Kidney capillary endothelial cell (primary cell): ENCODE measurements at places on chromosomes 3 and 15.

DNA sequence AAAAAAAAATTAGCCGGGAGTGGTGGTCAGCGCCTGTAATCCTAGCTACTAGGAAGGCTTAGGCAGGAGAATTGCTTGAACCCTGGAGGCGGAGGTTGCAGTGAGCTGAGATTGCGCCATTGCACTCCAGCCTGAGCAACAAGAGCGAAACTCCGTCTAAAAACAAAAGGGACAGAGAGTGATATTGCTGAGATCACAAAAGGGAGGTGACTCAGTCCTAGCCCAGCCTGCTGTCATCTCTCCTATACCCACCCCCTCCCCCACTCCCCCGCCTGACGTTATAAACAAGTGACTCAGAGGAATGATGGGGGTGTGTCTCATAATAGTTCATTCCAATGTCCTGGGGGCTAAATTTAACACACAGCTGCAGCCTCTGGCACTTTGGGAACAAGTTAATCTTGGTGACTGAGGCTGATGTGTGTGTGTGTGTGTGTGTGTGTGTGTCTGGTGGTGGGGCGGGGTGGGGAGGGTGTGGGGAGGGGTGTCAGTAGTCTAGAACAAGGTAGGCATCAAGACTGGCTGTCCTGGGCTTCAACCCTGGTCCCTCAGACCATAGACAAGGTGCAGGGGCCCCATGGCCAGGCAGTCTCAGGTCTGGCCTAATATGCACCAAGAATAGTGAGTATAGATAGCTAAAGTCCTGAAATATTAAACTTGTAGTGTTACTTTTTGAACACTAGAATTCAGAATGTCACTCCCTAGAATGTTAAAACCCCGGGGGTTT, 1.3 kb upstream of the KLHL40 start:
- peak; percentile 86 for DNase-seq

DNA sequence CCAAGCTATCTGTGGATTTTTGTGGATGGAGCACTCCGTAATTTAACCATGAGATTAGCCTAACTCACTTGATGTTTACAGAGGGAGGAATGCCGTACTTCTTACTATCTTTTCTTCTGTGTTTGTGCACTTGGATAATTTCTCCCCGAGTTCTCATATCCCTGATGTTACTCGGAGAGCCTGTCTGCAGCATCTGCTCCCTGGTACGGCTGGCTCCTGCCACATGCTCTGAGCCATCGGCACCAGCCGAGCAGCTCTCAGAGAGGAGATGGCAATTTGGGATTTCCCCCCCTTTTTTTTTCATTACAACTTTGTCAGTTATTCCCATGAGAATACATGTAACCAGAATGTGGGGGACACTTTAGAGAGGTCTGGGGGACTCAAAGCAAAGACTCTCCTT, 155.0 kb downstream of the MCTP2 start:
- DNase-seq, result no peak

- DNase-seq, result no peak
Observed at GRCh38 chr3:70546679-70547078, 234.2 kb upstream of the MDFIC2 start.

GRCh38 chr3:157786211-157786610, 283.0 kb upstream of the VEPH1 start:
- no peak for DNase-seq

DNA sequence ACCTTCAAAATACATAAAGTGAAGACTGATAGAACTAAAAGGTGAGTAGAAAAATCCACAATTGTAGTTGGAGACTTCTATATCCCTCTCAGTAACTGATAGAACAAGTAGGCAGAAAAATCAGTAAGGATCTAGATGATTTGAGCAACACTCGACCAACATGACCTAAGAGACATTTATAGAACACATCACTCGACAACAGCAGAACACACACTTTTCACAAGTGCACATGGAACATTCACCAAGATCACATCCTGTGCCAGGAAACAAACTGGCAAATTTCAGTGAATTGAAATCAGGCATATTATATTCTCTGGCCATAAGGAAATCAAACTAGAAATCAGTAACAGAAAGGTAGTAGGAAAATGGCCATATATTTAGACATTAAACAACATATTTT, 37.1 kb downstream of the LYSMD4 start:
- no peak for DNase-seq

DNA sequence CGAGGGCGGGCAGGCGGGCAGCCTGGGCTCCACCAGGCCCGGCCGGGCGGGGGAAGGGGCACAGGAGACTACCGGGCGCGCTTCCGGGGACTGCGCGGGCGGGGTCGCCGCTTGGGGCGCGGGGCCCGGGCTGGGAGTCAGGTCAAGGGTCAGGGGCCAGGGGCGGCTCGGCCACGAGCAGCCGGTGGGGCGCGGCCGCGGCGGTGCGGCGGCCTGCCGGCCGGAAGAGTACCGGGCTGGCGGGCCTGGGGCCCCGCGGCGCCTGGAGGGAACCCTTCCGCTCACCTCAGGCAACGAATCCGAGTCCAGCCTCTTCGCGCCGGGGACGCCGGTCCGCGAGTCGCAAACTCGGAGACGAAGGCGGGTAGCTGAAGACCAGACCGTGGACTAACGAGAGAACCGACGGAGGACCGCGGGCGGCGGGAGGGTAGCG, 225 bp downstream of the RHOA start:
- DNase-seq, result no peak

DNA sequence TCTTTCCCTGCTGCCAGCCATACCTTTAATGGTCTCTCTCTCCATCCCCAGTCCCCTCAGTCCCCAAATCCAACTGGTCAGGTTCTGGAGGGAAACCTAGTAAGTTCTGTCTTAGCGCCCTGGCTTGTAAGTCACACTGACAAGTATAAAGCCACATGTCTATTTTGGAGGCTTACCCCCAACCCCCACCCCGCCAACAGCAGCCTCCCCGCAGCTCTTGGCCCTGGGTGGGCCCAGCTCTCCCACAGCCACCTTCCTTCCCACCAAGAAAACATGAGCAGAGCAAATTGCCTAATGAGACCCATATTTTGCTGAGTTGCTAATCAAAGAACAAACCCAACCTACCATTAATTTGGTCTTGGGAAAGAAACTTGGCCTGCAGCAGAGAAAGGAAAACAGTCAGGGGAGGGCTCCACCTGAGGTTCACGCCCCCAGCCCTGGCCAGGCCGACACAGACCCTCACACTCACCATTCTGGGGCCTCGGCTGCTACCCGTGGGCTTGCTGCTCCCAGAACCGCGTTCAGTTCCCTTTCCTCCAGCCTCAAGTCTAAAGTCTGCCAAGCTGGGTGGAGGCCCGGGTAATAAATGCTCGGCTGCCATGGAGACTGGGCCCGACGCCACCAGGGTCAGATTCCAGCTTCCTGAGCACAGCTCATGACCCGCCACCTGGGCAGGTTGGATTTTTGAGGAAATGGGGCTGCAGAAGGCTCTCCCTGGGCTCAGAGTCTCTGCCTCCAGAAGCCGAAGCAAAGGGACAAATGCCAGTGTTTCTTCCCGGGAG, at the start of gene CALML4:
CALML4 (minus strand) TSS at position 557 of the 782 bp plus-strand sequence; CDS start at position 472, 85 bp downstream.
- DNase-seq, result peak; percentile 25

GRCh38 chr15:36130641-36131310, 448.6 kb upstream of the CDIN1 start:
- no peak for DNase-seq

- no peak for DNase-seq
Observed at GRCh38 chr15:81981908-81982307, 63.9 kb downstream of the MEX3B start.

- no peak for DNase-seq
Observed at GRCh38 chr3:151479452-151479851, 18.6 kb upstream of the IGSF10 start.

- DNase-seq, result no peak
Observed at GRCh38 chr3:150376001-150376848, 31.9 kb upstream of the TSC22D2 start.

DNA sequence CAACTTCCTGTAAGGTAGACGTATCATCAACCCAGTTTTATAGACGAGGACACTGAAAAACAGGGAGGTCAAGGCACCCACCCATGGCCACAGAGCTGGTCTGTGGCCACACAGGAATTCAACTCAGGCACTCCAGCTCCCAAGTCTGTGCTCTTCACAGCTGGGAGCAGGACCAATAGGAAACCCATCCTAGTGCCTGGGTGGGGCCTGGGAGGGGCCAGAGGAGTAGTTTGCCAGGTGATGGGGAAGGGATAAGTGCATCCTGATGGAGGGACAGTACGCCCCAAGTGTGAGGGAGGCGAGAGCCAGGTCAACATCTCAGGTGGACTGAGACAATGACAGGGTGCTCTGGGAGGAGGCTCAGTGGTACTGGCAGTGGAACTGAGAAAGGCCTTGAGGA, 22.0 kb downstream of the KIF9 start:
- DNase-seq, result no peak

GRCh38 chr3:127473244-127474024, 117.1 kb downstream of the TPRA1 start:
- DNase-seq, result no peak

DNA sequence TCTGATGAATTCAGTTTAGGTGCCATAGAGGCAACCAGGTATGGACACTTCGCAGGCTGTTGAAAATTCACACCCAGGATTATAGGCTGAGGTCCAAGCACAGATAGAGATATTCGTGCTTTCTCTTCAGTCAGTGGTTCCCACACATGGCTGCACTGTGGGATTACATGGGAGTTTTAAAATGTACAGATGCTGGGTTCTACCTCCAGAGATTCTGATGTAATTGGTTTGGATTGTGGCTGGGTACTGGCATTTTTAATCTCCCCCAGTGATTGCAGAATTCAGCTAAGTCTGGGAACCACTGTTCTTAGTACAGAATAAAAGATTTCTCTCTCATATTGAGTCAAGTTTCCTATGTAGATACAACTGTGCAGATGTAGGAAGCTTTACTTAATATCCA, 91.6 kb downstream of the FOXB1 start:
- DNase-seq, result no peak

GRCh38 chr3:84224262-84224661, 734.5 kb upstream of the CADM2 start:
- DNase-seq, result no peak

DNA sequence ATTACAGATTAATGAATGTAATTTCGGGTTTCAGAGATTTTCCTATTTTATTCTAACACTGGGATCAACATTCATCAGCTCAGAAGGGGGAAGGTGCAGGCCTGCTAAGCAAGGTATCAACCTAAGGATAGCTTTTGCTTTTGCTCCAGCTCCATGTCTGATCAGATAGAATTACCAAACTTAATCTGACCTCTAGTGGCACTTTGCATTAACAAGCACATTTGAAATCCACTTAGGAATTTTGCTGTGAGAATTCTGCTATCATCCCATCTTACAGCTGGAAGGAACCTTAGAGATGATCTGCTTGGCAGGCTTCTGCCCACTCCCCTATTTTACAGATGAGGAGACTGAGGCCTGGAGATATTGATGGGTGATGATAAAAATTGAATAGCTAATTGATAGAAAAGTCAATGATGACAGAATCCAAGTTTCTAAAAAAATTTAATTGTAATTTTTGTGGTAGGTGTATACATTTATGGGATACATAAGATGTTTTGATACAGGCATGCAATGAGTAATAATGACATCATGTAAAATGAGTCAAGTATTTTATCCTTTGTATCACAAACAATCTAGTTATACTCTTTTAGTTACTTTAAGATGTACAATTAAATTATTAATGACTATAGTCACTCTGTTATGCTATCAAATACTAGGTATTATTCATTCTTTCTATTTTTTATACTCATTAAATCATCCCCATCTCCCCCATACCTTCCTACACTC, 209.2 kb upstream of the ZPLD1 start:
- peak; percentile 78 for DNase-seq

- no peak for DNase-seq
Observed at GRCh38 chr3:20154928-20155327, 31.1 kb downstream of the SGO1 start.

- no peak for DNase-seq
Observed at GRCh38 chr3:105431200-105431599, 64.5 kb downstream of the ALCAM start.

- peak; percentile 48 for DNase-seq
Observed at GRCh38 chr3:168847291-168847883, 751.7 kb upstream of the GOLIM4 start.

GRCh38 chr3:5009506-5010109, 30.4 kb downstream of the BHLHE40 start:
- DNase-seq, result no peak

DNA sequence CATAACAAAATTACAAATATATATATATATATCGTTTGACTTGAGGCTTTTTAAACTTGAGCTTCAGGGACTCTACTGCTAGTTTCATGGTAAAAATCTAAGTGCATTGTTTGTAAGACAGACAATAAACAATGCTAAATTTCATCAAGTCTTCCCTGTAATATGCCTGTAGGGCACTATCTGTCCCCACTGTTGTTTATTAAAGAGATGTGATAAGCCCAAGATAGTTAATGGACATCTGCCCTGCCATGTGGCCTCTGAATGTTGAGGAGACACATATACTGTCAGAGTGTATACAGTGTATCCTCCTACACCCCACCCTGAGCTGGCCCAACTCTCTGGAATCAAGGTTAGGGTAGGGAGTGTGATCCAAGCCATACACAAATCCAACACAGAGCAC, 15.1 kb upstream of the EIF1B start:
- no peak for DNase-seq

DNA sequence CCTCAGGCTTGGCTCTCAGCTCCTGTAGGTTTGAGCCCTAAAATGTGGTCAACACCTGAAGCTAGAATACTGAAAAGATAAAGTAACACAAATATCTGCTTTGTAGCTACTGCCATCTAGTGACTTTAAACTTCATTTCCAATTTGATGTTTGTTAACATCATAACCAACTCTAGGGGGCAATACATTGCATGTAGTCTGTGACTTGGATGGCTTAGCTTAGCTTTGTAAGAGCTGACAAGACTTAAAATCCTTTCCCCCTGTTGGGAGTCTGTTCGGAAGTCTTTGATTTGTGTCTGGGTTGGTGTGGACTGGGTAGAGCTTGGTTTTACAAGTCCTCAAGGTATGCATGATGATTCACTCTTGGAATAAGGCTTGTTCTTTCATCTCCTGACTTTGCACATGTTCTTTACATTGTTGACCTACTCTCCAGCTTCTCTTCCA, 51.7 kb downstream of the SCN11A start:
- peak; percentile 84 for DNase-seq

- DNase-seq, result no peak
Observed at GRCh38 chr15:62528505-62528904, 363.4 kb upstream of the C2CD4B start.

GRCh38 chr3:175198991-175199783, 340.1 kb downstream of the NAALADL2 start:
- DNase-seq, result no peak

DNA sequence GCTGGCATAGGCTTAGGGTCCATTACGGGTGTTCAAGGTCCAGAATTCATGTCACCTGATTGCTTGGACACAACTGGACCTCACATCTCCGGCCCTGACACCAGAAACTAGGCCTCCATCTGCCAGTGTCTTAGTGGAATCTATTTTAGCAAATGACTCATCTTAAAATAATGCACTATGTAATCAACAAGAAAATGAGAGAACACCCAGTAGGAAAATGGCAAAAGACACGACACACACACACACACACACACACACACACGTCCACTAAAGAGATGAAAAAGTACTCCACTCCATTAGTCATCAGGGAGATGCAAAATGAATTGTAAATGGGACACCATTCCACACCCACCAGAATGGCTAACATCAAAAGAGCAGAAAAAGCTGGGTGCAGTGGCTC, 11.2 kb downstream of the APBA2 start:
- DNase-seq, result peak; percentile 69
